ENCODE measurements at places on chromosomes 11 and 22.
A peak's percentile ranks its signal among the peaks of the same experiment; 100 is the strongest.

DNA sequence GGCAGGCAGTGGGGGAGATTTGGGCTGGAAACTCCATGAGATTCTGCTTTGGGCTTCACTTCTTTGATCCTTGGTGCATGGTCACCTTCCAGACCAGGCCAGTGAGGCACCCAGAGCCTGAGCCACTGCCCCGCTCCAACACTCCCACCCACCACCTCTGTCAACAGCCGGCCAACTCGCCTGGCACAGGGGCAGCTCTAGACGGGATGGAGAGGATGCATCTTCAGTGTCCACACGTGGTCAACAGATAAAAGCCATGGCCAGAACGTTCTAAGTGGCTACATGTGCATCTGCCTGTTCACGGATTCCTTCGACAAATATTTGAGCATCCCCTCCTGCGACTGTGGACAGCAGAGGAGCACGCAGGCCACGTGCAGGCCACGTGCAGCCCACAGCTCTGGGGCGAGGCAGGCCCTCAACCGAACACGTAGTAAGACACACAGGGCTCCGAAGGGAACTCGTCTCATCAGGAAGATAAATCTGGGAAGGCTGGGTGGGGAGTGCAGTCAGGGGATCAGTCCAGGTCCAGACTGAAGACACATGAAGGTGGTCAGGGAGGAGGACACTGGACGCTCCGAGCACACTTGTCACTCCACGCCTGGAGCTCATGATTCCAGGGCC lies 1.2 kb downstream of the LRRC56 start:
- DNase-seq, result no peak

DNA sequence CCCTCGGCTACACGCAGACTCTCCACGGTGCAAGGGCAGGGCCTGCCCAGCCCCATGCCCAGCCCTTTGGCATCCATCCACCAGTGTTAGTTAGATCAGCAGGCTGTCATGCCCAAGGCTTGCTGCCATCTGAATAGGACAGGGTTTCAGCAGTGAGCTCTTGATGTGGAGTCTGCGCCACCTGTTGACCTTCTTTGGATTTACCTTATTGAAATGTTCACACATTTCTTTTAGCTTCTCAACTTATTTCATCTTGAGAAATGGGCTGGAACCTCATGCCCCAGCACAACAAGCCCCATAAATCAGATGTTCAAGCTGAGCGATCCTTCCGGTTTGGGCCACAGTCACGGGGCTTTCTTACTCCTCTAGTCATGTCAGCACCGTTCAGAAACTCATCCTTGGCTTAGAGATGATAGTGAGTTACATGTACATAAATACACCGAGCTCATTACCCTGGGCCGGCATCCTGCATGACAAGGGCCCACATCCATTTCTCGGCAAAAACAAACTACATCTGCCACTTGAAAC lies 61.7 kb downstream of the PARVB start:
- peak; percentile 45 for DNase-seq

DNA sequence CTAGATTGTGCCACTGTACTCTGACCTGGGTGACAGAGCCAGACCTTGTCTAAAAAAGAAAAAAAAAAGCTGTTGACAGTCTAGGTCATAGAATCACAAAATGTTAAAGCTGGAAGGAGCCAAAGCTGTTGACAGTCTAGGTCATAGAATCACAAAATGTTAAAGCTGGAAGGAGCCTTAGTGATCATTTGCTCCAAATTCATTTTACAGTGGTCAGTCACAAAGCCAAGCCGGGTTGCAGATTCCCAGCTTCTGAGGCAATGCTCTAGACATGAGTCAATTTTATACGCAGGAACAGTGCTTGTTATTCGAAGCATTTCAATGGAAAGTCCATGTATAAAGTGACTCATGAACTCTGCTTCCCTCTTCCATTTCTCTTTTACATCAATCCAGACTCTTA lies 47.4 kb downstream of the SYT13 start:
- no peak for DNase-seq

DNA sequence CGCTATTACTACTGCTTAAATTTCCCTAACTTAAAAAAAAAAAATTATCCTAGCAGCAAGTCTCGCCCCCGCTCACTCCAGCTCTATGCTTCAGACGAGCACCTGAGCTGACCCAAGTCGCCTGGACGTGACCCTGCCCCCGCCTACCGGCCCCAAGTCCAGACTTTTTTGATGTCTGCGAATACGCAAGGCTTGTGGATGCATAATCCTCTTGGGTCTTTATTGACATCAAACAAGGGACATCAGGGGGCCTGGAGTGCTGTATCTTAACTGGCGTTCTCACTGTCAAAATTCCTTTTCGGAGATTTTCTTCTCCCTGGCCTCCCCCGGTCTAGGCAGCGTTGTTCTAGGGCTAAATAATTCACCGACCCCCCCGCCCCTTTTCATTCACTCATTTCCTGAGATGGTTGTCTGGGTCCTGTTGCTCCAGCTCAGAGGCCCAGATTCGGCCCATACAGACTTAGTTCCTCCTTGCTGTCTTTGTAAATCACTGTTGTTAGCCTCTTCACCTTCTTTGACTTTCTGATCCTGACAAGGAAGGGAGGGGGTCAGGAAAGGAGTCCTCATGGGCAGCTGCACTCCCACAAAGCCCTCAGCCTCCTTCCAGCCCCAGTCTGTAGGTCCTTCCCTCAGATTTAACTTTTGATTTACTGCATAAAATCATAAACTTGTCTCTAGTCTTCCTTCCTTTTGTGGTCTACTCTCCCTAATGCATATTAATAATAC lies 601 bp upstream of the LRP4 start:
- no peak for DNase-seq

GRCh38 chr11:118792570-118793124 lies 1.7 kb upstream of the DDX6 start:
- peak; percentile 84 for DNase-seq

- DNase-seq, result no peak
Observed at GRCh38 chr11:16434036-16434435, 77.7 kb upstream of the SOX6 start.

GRCh38 chr11:9362393-9362863 lies 22.0 kb upstream of the IPO7 start:
- no peak for DNase-seq

DNA sequence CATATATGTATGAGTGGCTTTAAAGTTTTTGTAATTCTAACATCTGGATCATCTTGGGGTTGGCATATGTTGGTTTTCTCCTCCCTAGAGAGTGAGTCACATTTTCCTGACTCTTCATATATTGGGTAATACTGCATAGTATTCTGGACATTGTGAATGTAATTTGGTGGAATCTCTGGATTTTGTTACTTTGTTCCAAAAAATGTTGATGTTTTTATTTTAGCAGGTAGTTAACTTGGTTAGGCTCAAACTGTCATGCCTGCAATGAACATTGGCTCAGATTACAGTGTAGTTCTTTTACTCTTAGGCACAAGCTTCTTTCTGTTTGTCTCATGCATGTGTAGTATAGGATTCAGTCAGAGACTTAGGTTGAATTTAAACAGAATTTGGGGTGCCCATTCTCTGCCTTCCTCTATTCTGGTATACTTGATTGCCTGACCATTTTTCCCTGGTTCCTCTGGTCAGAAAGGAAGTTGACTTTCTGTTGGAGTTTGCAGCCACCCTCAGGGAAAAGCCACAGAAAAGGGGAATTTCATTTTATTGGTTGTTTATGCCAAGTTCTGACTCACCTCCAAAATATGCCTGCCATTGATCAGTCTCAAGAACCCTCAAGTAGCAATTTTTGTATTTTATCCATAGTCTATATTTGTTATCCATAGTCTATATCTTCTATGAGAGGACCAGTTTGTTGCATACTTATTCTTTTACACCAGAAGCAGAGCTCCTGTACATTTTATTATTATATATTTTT lies 151.7 kb downstream of the UVRAG start:
- DNase-seq, result no peak

DNA sequence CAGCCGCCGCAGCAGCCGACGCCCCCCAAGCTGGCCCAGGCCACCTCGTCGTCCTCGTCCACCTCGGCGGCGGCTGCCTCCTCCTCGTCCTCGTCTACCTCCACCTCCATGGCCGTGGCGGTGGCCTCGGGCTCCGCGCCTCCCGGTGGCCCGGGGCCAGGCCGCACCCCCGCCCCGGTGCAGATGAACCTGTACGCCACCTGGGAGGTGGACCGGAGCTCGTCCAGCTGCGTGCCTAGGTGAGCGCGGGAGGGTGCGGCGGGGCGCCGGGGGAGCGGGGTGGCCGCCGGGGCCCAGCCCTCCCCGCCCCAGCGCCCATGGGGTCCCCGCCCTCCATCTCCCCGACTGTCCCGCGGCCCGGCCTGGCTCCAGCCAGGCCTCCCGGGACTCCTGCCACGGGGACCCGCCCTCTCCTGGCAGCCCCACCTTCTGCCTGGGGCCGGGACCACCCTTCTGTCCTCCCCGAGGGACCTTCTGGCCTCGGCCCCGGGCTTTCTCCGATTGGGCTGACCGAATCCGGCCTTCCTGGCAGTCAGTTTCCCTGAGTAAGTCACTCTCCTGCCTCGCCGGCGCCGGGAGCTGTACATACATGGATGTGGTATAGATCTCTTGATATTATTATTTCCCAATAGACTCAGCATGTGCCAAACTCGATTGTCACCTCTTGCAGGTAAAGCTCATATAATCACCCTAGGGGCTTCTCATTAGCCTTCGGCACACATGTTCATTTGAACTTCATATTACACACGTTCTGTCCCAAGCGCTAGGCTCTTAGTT lies 720 bp downstream of the PACS1 start:
- peak; percentile 23 for DNase-seq

GRCh38 chr11:104254347-104254746 lies 90.4 kb upstream of the PDGFD start:
- peak; percentile 8 for DNase-seq

DNA sequence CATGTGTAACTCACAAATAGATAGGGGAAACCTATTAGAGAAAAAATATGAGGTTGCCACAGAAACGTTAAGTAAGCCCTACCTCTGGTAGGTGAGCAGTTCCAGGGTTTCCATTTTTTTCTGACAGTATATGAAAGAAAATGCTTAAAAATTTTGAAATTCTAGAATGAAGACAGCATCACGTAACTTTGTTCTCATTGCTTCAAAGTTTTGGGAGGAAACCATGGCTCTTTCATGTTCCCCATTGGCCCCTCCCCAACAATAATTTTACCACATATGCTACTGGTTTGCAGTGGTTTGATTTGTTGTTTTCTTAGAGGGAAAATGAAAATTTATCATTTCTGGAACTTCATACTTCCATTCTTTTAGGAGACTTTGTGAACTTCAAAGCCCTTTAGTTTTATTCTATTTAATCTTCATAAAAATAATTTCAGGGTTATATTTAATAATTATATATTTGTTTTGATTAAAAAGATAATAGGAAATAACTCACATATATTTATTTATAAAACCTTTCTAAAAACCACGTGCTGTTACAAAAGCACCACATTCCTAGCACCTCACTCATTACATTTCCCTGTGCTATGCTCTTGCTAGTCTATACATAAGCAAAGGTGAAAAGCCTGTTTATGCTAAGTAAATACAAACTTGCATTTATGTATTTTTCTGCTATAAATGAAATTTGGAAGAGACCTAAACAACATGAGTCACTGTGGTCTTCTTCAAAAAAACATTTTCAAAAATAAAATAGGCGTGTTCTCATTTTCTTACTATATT lies 113.4 kb downstream of the CASP12 start:
- no peak for DNase-seq

DNA sequence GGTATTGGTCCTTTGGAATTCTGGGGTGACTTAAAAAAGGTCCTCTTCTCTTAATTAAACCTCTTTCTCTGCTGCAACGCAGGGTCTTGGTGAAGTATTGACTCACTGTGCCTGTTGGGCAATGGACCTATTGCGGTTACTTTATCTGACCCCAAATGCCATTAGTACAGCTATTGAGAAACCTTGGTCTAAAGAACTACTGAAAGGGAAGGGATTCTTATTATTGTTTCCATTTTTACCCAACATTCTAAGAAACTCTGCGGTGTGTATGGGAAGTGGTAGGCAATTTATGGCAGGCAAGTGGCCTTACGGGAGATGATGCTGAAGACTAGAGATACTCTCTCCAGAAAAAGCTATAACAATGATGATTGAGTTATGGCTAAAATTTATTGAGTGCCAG lies 12.5 kb downstream of the SLC6A5 start:
- DNase-seq, result no peak

DNA sequence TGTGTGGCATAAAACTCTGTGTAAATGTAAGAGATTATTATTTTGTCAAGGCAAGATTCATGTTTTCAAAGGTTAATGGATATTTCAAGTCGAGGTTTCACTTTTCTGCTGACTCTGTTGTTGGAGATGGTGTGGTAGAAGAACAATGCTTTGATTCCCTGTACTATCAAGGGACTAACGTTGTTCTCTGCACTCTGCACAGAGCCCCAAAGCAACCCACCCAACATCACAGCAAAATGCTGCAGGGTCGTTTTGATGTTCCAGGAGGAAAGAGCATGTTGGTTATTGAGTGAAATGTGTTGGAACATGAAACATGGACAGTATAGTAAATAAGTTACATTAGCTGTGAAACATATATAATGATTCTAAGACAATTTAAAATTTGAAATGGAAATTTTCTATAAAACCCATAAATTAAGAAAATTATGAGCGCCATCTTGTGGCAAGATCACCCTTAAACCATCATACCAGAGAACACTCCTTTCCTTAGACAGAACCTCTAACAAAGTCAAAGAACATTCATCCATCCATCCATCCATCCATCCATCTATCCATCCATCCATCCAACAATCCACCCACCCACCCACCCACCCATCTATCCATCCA lies 164.4 kb upstream of the ZBED5 start:
- no peak for DNase-seq

GRCh38 chr11:71070490-71071453 lies 181.6 kb downstream of the SHANK2 start:
- DNase-seq, result no peak

GRCh38 chr11:1930462-1930830 lies 10.9 kb downstream of the TNNT3 start:
- no peak for DNase-seq

DNA sequence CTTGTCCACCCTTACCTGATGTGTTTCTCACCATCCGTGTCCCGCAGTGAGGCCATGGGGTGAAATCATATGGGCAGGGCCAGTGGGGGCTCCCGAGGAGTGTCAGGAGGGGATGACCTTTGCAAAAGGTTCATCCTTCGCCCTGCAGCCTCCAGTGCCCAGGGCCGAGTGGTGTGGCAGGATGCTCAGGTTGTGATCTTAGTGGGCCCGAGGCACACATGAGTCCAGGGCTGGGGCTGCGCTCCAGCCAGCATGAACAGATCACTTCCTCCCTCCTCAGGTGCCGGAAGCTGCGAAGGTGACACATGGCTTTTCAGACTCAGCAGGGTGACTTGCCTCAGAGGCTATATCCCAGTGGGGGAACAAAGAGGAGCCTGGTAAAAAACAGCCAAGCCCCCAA lies 2.8 kb upstream of the FKBP2 start:
- no peak for DNase-seq

- DNase-seq, result no peak
Observed at GRCh38 chr11:32433914-32434355, 1.4 kb downstream of the WT1 start.

DNA sequence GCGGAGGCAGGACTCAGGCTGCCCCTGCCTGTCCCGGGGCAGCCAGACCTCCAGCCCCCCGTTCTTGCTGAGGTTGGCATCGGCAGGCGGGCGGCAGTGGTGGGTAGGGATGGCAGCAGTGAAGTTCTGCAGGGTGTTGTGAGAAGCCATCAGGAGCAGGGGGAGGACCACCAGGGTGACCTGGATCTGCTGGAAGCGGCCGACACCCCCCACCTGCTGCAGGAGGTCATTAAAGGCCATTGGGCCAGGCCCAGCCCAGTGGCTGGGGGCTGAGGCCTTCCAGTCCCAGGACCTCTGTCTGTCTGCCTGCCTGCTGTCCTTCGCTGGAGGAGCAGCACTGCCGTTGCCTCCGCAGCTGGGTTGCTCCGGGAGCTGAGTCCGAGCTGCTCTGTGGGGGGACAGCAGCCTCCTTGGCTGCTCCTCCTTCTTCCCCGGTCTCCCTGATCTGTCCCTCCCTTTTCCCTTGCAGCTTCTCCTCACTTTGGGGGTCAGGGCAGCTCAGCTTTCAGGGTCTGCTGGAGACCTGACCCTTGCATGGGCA lies at the start of gene SLC22A6:
Gene SLC22A6, minus strand, starts transcription at position 517 of the 541 bp plus-strand sequence. Its CDS starts 277 bp downstream, at position 240.
- DNase-seq, result no peak

Data from CD4-positive, alpha-beta T cell treated with Interleukin-1 beta for 1 hour (primary cell).